ENCODE measurements at places on chromosomes 3 and 15.

DNA sequence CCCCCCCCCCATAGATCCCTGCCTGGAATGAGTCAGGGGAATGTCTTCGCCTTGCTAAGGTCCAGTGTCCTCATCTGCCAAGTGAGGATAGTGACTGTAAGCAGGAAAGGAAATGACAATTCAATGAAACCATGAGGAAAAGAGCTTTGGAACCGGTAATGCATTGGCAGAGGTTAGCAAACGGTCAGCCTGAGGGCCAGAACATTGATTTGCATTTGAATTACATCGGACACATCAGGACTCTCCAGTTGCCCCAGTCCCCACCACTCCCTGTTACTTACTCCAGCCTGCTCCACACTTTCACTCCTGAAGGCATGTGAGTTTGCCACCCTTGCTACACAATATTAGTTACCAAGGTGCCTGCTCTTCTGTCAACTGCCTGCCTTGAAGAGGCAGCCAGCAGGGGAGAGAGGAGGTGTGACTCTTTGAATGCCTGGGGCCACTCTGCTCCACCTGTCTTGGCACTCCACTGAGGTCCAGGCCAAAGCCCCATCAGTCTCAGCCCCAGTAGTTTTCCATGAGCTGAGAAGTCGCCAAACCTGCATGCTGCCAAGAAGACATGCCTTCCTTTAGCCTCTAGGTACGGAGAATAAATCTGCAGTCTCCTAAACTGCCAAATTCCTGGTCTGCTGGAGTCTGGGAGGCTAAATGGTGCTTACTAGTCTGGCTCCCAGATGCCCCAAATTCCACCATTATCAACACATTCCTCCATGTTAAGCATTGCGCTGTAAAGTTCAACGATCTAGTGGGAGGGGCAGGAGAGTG, 191.7 kb upstream of the TLE3 start:
- no peak for DNase-seq

- DNase-seq: peak; percentile 61
Observed at GRCh38 chr3:3799173-3800079, at the start of gene LRRN1. TSS of gene LRRN1 (plus strand) at chr3:3799431. CDS start at chr3:3844642, 45,211 bp downstream.

DNA sequence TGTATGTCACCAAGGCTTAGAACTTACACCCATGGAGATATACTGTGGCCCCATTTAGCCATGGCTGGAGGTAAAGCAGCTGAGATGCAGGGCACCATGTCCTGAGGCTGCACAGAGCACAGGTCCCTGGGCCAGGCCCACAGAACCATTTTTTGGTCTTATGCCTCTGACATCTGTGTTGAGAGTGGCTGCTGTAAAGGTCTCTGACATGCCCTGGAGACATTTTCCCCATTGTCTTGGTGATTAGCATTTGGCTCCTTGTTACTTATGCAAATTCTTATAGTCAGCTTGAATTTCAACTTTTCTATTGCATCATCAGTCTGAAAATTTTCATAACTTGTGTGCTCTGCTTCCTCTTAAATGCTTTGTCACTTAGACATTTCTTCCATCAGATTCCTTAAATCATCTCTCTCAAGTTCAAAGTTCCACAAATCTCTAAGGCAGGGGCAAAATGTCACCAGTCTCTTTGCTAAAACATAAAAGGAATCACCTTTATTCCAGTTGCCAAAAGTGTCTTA, 701.3 kb downstream of the EPHA3 start:
- DNase-seq: no peak

- no peak for DNase-seq
Observed at GRCh38 chr3:86951322-86951721, 39.6 kb downstream of the VGLL3 start.

- no peak for DNase-seq
Observed at GRCh38 chr3:150451329-150452048, 43.4 kb downstream of the TSC22D2 start.

DNA sequence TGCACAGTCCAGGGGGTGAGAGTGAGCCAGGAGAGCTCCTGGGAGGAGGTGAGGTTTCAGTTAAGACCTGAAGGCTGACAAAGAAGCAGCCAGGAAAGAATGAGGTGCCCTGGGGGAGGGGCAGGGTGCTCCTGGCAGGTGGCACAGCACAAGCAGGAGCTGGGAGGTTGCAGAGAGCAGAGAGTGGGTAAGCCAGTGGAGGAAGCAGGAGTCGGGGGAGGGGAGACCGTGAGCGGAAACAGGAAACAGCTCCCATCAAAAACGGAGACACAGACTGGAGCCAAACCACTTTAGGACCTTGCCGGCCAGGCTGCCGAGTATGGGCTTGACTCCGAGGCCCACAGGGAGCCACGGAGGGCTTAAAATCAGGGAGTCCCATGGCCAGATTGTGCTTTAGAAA, 12.1 kb upstream of the FBLN2 start:
- DNase-seq: no peak

DNA sequence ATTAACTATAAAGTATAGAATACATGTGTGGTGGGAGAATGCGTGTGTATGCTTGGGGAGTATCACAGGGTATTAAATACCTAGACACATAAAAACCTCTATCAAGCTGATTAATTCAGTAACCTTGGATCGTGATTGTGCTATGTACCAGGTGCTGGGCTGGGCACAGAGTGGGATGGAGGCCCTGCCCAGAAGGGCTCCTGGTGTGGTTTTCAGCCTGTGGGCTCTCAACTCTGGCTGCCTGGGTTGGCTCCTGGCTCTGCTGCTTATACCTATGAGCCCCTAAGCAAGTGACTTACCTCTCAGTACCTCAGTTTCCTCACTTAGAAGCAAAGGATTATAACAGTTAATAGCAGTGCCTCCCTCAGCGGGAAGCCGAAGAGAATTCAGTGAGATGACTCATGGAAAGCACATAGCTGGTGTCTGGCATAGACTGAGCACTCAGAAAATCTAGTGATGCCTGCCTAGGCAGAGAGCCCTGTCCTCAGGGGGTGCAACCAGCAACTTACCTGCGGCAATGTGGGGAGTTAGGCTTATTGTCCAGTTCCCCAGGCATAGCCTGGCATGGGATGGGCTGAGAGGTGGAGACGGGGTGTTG, 90.6 kb upstream of the MYZAP start:
- DNase-seq: no peak

GRCh38 chr3:100813828-100814227, 104.5 kb downstream of the TFG start:
- DNase-seq: no peak

DNA sequence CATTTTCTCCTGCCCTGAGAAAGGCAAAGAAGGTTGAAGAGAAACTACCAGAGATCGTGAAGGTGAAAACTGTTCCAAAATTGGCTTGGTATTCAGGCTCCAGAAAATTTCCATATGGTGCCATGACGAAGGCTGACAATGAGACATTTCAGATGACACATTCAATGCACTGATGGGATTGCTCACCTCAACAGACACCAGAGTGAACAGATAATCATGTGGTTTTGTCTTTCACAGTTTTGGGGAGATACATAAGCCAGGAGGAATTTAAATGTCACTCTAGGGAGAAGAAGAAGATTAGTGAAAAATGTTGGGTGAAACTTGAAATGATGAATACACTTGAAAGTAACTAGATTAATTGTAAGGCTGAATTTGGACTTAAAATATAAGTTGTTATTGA, 339.7 kb upstream of the EPHA3 start:
- DNase-seq: no peak

DNA sequence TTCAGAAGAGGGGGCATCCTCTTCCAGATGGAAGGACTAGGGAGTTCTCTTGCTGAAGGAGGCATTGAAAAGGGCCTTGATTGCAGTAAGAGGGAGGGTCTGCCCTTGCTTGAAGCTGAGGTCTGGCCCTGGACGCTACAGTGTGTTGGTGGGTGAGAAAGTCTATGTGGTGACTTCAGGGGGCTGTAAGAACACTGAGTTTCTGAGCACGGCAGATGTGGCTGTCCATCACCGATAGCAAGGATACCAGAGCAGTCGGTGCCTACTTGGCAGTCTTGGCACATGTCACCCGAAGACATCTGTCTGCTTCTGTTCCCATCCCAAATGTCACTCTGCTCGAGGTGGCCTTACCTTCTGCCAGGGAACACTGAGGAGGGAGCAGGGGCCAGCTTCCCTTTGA, 631.1 kb upstream of the CFAP20DC start:
- DNase-seq: no peak

- no peak for DNase-seq
Observed at GRCh38 chr3:149559525-149559924, 85.0 kb downstream of the TM4SF4 start.

GRCh38 chr15:87648278-87648677, 608.3 kb downstream of the NTRK3 start:
- DNase-seq: no peak

GRCh38 chr3:172104471-172105072, 65.2 kb downstream of the FNDC3B start:
- no peak for DNase-seq

GRCh38 chr3:171824824-171825221, 14.5 kb upstream of the PLD1 start:
- no peak for DNase-seq

- DNase-seq: no peak
Observed at GRCh38 chr15:74535388-74536084, 5.5 kb upstream of the ARID3B start.

DNA sequence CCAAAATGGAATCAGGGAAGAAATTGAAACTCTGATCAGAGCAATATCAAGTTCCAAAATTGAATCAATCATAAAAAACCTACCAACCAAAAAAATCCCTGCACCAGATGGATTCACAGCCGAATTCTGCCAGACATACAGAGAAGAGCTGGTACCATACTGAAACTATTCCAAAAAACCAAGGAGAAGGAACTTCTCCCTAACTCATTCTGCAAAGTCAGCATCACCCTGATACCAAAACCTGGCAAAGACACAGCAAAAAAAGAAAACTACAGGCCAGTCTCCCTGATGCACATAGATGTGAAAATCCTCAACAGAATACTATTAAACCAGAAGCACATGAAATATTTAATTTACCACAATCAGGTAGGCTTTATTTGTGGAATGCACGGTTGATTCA, 118.1 kb downstream of the MYRIP start:
- no peak for DNase-seq

DNA sequence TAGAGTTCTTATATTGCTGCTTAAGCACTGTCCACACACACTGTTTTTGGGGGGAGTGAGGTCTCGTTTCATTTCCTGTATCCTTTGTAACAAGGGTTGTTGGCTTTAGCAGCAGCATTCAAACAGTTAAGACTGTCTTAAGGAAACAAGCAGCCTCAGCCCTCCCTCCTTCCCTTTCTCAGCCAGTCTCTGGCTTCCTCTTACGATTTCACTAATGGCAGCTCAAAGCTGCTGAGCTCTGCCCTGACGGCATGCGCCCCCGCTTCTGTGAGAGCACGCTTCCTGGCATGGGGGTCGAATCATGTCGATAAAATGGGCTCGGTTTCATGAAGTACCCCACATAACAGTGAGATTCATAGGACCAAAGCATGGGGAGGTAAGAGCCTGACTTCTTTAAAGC, 105.0 kb downstream of the KLHL25 start:
- DNase-seq: no peak

- no peak for DNase-seq
Observed at GRCh38 chr3:192861972-192862371, 55.7 kb downstream of the MB21D2 start.

GRCh38 chr15:29090617-29091466, 178.8 kb downstream of the NSMCE3 start:
- no peak for DNase-seq

DNA sequence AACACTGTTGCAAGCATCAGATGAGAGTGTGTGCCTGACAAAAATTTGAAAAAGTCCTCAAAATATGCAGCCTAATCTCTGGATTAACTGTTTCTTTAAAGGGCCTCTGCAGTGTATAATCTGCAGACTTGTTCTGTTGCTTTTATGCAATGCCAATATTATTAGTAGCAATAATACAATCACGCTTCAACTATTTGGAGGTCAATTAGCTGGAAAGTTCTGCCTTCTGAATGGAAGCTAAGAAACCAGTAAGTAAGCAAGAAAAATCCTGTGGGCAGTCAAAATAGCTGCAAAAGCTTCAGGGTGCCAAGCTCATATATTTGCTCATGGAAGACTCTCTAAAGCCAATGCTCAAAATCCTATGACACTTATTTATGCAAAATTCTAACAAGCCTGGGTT, 153.2 kb upstream of the NR2F2 start:
- no peak for DNase-seq

GRCh38 chr3:44236485-44236908, 5.2 kb upstream of the TOPAZ1 start:
- DNase-seq: no peak

DNA sequence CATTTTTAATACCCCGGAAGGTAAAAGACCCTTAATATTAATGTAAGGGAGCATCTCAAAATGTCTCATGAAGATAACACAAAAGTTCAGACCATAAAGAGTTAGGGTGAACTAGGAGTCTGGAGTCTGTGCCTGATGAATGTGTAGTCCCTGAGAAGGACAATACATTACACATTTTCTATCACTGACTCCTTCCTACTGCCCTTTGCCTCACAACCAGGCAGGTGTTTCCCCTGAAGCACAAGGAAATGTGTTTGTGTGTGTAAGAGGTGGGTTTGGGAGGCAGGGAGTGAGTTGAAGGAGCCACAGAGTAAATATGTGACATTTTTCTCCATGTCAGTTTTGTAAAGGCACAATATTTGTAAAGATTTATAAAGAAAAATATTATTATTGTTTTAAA, 59.1 kb downstream of the SSR3 start:
- no peak for DNase-seq

- DNase-seq: no peak
Observed at GRCh38 chr3:107524326-107524840, 1.6 kb downstream of the BBX start.

GRCh38 chr15:45361878-45362277, 16.5 kb downstream of the GATM start:
- DNase-seq: no peak

DNA sequence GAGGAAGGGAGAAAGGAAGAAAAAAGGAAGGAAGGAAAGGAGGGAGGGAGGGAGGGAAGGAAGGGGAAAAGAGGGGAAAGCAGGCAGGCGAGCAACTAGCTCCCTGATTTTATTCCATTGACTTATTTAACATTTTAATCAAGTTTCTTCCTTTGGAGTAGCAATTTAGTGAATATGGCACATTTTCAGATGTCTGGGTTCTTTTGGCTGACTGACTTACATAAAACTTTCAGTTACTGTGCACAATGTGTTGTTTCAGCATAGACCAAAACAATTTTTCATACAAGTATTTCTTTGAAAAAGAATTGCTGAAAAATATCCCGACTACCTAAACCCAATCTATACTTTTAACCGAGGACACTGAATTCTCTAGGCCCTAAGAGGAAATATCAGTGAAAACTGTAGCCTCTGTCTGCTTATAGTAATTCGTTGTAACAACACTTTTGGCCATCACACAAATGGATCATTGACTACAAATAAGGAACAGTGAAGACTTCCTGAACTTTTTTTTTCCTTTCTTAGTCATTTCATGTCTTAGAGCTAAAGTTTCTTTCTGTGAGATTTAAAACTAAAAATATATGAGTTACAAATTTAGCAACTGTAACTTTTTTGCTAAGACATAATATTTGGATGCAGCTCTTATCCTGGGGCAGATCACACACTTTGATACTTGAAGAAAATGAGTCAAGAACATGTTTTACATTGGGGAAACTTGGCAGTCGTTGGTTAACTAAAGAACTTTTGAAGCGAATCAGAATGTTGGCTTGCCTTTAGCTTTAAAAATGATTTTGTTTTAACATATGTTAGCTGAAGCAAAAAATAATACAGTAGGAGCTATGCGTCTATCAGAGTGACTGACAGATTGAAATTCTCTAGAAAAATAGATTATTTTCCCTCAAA, 79.6 kb downstream of the SOX2 start:
- no peak for DNase-seq

GRCh38 chr15:43242616-43243015, 21.8 kb upstream of the EPB42 start:
- DNase-seq: no peak

GRCh38 chr15:84570164-84570735, 30.6 kb upstream of the ZSCAN2 start:
- DNase-seq: no peak

Measured in NCI-H2081 treated with DMSO at 0.1 percent for 48 hours (cell line).